ENCODE measurements at places on chromosomes 6 and 20.

GRCh38 chr6:45566882-45567281, 189.1 kb upstream of the SUPT3H start:
- no peak for DNase-seq

DNA sequence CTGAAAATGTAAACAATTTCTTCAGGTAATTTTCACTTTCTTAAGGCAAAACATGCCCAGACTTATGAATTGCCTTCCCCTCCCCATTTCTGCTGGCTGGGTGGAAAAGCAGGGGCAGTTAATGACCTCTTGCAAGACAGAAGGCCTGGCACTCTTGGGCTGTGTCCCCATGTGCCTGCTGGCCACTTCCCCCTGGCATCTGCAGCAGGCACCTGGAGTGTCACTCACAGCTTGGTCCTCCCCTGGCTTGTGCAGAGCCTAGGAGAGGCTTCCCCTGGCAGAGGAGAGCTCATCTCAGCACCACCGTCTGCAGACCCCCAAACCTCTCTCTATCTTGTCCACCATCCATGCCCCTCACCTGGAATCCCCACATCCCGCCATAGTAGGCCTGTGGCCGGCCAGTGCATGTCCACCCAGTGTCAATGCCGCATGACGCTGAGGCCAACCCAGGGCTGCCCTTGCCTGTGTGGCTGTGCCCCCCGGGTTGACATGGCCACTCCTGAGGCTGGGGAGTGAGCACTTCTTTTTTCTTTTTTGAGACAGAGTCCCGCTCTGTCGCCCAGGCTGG, 83.5 kb upstream of the SLC22A23 start:
- DNase-seq, result no peak

DNA sequence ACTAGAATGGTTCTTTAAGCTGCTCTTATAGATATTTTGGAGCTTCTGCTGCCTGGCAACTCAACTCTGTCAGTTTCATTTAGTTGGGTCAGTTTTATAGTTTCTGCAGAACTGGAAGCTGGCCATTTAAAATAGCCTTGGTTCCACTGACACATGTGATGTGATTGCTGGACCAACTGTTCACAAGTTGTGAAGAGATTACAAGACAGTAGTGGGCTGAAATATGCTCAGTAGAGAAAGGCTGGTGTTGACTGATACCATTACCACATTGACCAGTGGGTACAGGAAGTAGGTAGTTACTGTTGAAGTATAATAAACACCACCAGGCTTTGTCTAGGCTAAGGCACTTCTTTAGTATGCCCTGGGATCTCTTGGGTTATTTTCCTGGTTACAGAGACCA, 39.0 kb downstream of the BCKDHB start:
- DNase-seq, result no peak

- DNase-seq, result no peak
These were observed 20.6 kb downstream of the TMEM242 start for GRCh38 chr6:157302736-157303135.

DNA sequence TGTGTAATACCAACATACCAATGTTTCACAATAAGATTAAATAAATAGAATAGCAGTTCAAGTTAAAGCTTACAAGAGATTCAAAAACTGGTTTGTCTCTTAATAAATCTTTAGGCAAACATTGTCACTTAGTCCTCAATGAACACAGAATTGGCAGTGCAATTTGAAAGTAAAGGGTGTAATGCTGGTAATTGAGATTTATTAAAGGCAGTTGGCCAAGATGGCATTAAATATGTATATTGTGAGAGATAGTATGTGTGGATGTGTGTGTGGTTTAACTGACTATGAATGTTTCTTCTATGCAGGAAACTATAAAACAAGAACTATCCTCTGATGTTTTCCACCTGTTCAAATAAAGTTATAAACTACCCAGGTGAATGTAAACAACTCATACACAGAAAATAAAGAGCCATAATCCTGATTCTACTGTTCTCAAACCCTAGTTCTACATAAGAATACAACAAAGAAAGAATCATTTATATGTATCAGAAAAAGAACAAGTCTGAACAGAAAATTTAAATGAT, 267.9 kb upstream of the PTCHD4 start:
- DNase-seq, result no peak

GRCh38 chr6:133833949-133834359, 55.0 kb upstream of the TCF21 start:
- no peak for DNase-seq

- DNase-seq, result no peak
These were observed 3.9 kb upstream of the CST9 start for GRCh38 chr20:23609486-23610109.

DNA sequence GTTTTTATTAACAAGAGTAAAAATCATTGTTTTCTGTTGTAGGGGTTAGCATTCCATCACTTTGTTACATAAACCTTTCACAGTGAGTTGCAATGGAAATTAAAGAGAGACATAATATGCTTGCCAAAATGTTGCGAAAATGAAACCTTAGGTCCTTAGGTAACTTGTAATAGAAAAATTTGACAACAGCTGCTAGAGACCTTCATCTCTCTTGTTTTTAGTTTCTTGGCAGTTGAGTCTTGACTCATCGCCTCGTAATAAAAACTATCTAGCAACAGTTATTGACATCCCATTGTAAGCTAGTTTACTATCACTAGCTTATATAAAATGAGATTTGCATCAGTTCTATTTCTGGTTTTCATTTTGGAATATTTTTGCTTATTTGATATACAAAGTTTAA, 179.0 kb upstream of the MMS22L start:
- DNase-seq, result no peak

DNA sequence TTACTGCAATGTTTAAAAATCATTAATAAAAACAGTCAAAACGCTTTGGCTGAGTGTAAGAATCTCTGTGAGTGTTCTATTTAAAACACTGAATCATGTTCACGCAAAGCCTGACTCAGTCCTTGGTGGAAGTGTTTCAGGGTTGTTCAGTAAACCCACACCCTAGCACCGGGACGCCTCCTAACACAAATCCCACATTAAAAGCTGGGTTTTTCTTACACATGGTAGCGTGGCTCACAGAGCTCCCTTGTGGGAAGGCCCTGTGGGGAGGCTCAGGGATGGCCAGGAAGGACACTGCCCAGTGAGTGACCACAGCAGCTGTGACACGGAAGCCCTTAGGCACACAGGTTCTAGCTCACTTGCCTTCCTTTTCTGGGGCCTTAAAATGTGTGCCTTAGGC, 80.2 kb downstream of the GMPR start:
- no peak for DNase-seq
